K562 (cell line): ENCODE measurements at places on chromosomes 5 and 9. TPM values are rescaled to one million over a fixed set of nuclear protein-coding genes. Genes with fewer than 3 reads are reported as not detected.
A peak's percentile ranks its signal among the peaks of the same experiment; 100 is the strongest.

DNA sequence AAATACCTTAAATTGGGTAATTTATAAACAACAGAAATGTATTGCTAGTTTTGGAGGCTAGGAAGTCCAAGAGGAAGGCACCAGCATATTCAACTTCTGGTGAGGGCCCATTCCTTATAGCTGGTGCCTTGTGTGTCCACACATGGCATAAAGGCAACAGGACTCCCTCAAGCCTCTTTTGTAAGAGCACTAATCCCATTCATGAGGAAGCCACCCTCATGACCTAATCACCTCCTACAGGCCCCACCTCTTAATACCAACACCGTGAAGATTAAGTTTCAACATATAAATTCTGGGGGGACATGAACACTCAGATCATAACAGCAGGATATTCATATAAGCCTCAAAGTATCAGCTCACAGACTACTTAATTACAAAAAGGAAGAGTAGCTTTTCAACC lies 4.0 kb upstream of the PLAC8L1 start:
- DNase-seq, result no peak

Gene PCDHB10
- polyA plus RNA-seq, result not detected in 2 replicates

DNA sequence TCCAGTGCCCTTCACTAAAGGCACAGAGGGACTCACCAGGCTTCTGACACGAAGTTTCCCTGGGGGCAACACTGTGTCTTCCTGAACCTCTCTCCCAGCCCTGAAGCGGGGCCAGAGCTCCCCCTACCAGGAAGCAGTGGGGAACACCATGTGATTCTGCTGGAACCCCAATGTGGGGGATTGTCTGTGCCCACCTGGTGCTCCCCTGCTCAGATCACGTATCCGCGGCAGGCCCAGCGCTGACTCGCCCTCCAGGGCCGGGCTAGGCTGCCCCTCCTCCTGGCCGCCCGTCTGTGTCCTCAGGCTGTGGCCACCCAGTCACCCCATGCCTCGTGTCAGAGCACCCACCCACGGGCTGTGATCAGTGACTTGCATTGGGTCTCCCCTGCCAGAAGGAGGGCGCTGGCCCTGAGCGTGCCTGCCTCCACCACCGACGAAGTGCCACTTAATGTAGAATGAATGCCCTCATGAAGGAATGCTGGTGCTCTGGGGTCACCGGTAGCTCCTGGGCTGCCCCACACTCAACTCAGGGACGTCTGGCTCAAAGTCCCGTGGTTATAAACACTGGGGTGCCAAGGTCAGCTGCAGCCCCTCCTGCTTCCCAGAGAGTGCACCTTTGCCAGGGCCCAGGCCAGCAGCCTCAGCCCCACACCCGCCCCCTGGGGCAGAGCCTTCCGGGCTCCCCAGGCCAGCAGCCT lies 22.1 kb downstream of the SARDH start:
- peak; percentile 30 for DNase-seq

DNA sequence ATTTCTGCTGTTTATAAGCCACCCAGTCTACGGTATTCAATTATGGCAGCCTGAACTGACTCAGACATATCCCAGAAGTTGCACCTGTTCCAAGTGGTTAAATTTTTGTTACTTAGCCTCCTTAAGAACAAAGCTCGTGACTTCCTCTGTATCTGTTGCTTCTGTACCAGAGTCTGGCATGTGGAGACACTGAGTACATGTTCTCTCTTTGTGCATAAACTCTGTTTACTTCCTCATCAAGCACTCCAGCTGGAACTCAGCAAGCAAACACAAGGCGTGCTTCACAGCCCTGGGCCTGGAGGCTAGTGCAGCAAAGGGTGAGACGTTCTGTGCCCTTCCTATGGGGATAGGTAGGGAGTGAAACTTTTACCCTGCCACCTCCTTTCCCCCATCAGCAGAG lies 19.0 kb downstream of the C9orf152 start:
- no peak for DNase-seq

GRCh38 chr9:14033067-14033466 lies 280.9 kb downstream of the NFIB start:
- DNase-seq, result no peak

DNA sequence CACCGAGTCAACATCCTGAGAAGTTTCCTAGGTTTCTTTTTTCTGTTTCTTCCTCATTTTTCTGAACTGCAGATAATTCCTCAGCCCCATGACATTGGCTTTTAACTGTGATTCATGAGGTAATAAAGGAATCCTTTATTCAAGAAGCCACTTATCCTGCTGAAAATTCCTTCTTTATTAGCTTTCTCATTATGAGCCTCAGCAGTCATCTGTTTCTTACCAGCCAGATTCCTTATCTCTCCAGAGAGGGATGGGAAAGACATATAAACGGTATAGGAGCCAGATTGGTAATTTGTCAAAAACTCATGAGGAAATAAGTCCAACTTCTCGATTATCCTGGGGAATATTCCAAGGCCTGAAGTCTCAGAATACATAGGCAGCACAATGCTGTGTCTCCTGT lies 465.4 kb downstream of the ICE1 start:
- no peak for DNase-seq

Gene MUSK
- polyA plus RNA-seq, result not detected in 2 replicates

DNA sequence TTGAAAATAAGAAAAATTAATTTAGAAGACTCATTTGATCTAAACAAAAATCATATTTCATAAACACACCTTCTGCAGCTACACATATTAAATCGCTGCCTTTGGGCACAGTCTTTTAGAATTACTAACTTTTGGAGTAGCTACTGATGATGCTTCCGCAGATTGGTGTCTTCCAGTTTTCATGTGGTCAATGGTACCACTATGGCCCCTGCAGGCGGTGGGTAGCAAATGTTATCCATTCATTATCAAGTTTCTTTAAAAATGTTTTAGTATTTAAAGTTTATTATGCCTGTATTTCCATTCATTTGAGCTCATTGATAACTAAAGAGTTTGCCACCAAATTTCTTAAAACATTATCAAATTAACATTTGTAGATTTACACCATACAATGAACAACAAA lies 122.9 kb upstream of the GRAMD2B start:
- no peak for DNase-seq

GRCh38 chr9:14909181-14909580 lies 1.0 kb downstream of the FREM1 start:
- DNase-seq, result no peak

Gene TMC1
- polyA plus RNA-seq, result not detected in 2 replicates
